ENCODE measurements at places on chromosomes 1 and 21.
A peak's percentile ranks its signal among the peaks of the same experiment; 100 is the strongest.

- DNase-seq: no peak
Measured at GRCh38 chr1:192839162-192840066, 30.6 kb downstream of the RGS2 start.

GRCh38 chr1:43292216-43292615 is 6.8 kb upstream of the C1orf210 start:
- DNase-seq: no peak

DNA sequence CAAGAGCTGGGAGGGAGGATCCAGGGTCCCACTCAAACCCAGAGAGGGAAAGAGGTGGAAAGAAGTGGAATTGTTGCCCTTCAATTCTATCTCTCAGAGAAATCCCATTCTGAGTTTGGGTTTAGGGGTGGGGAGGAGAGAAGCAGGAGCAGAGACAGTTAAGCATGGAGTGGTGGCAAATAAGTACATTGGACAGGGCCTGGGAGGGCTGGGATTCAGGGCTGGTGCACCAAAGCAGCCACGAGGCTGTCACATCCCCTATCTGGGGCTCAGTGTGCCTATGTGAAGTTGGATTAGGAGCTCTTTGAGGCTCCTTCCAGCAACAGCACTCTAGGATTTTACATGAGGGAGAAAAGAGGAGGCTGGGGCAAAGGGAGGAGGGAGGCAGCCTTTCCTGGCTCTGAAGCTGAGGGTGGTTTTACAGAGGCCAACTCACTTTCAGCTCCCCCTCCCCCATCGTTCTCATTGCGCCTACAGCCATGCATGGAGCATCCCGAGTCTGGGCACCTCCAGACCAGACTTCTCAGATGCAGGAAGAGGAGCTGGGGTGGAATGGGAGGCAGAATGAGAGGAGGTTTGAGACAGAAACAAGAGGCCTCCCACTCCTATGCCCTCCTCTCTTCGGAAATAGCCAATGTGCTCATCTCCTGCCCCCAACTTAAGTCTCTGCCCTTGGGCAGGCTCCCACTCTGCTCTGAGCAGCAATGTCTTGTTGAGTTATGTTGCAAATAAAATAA is 3.0 kb upstream of the SYT6 start:
- DNase-seq: no peak

- DNase-seq: peak; percentile 46
Measured at GRCh38 chr1:228079601-228080263, 2.8 kb upstream of the ARF1 start.

- no peak for DNase-seq
Measured at GRCh38 chr1:96533820-96534219, 187.8 kb upstream of the PTBP2 start.

GRCh38 chr1:179318491-179318890 is 24.9 kb downstream of the SOAT1 start:
- no peak for DNase-seq

GRCh38 chr1:12465126-12465525 is 152.9 kb downstream of the DHRS3 start:
- no peak for DNase-seq
